ENCODE measurements at places on chromosomes 1 and 21. TPM values are rescaled to one million over a fixed set of nuclear protein-coding genes. Genes with fewer than 3 reads are reported as not detected.

The CRYAA gene
- not detected for total RNA-seq

GRCh38 chr1:94037392-94038229 is 83.3 kb downstream of the ABCA4 start:
- peak; percentile 59 for DNase-seq

DNA sequence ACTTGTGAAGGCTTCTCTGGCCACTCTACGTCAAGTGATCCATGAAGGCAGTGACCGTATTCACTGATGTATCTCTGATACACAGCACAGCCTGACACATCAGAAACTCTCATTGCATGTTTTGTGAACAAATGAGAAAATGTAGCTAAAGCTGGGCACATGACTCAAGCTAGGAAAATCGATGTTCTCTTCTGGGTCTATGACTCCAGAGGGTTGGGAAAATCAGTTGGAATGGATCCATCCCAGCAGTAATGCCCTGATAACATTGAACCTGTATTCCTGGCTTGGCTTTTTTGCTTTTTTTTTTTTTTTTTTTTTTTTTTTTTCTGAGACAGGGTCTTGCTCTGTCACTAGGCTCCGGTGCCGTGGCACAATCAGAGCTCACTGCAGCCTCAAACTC is 395.7 kb downstream of the KCNH1 start:
- DNase-seq, result no peak

DNA sequence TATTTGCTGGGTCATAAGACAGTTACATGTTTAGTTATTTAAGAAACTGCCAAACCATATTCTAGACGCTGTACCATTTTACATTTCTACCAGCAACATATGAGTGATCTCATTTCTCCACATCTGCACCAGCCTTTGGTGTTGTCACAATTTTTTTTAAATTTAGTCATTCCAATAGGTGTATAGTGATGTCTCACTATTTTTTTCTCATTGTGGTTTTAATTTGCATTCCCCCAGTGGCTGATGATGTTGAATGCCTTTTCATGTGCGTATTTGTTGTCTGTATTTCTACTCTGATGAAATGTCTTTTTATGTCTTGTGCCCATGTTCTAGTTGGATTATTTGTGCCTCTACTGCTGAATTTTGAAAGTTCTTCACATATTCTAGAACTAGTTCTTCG is 38.4 kb downstream of the NFASC start:
- DNase-seq, result no peak

- DNase-seq, result no peak
These were observed 255.7 kb downstream of the DISC1 start for GRCh38 chr1:231882333-231882732.

DNA sequence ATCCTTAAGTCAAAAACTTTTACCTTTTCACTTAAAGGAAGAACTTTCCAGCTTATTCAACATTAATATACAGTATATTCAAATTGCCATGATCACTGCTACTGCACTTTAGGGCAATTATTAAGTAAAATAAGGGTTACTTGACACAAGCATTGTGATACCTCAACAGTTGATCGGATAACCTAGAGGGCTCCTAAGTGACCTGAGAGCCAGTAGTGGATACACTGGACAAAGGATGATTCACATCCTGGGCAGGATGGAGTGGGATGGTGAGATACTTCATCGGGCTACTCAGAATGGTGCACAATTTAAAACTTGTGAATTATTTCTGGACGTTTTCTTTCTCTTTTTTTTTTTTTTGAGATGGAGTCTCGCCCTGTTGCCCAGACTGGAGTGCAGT is 54.5 kb upstream of the PPM1J start:
- peak; percentile 55 for DNase-seq

DNA sequence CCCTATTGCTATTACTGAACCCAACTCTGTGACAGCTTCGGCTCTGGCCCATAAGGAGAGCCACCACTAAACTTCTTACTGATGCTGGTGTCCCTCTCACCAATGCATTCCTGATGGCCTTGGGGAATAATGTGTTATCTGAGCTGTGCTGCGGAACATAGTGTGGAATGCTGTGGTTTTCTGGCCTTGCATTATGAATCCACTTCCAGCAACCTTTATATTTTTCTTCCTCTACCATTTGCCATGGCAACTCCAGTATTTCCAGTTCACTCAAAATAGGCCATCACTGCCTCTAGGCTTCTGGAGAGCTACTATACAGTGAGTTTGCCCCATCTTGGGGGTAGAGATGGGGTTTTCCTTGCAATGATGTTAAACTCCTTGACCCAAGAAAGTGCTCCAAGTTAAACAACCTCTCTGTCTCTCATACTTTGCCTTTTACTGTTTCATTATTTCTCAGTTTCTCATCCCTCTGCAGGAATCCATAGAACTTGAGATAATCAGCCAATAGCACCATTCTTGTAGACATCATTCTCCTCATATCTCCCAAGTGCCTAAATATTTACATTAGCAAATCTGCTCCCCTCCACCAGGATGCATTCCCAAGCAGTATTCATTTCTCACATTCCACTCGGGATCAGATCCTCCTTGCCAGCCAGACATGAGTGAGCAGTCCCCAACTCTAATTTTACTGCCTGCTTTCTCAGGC is 11.1 kb upstream of the RAVER2 start:
- DNase-seq, result no peak

- DNase-seq, result no peak
These were observed 339.7 kb upstream of the B3GALT2 start for GRCh38 chr1:193525917-193526710.
